Urinary bladder (tissue), 4 donors: ENCODE measurements at places on chromosomes 11 and 22. TPM values are rescaled to one million over a fixed set of nuclear protein-coding genes. Genes with fewer than 3 reads are reported as not detected.

The HYOU1 gene
- 32.4 TPM for total RNA-seq

The MMP12 gene
- 3.8 TPM for total RNA-seq

The PPFIBP2 gene
- 56.8 TPM for total RNA-seq

The NCR3LG1 gene
- total RNA-seq, result 1.6 TPM
